ENCODE measurements at places on chromosomes 1 and 21.

GRCh38 chr1:220818421-220819173, 31.9 kb downstream of the MTARC1 start:
- ATAC-seq, result peak; percentile 90

DNA sequence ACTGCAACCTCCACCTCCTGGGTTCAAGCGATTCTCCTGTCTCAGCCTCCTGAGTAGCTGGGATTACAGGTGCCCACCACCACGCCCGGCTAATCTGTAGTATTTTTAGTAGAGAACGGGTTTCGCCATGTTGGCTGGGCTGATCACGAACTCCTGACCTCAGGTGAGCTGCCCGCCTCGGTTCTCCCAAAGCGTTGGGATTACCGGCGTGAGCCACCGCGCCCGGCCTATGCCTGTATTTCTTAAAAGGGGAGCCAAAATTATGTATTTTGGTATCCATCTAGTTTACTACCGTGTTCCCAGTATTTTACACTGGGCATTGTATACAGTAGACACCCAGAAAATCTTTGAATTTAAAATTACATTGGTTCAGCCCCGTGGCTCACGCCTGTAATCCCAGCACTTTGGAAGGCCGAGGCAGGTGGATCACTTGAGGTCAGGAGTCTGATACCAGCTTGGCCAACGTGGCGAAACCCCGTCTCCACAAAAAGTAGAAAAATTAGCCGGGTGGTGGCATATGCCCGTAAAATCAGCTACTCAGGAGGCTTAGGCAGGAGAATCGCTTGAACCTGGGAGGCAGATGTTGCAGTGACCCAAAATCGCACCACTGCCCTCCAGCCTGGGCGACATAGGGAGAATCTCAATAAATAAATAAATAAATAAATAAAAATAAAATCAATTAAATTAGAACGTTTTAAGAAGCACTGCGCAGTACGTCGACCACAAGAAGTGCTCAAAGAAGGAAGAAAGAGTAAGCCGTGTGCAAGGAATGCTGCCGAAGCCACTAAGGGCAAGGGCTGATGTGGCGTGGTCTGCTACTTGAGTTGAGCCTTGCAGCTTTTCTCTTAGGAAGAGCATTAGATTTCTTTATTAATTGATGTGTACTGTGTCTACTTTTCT, 1.5 kb upstream of the THRAP3 start:
- ATAC-seq, result no peak

DNA sequence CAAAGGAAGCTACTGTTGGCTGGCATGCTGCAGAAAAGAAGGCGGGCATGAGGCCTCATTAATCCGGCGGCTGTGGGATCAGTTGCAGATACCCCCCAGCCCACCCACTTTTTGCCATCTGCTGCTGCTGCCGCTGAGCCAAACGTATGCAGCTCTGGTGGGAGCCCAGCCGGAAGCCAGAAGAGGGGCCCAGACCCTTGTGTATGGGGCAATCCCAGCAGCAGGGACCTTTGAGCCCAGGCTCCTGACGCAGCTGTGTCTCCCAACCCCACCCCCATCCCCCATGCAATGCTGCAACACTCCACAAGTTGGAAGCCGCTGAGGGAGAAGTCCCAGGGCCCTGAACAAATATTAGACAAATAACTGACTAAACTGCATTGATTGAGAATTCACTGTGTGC, 106.0 kb downstream of the ELAVL4 start:
- ATAC-seq, result no peak

GRCh38 chr1:163388970-163389369, 67.2 kb downstream of the NUF2 start:
- ATAC-seq, result no peak

- ATAC-seq, result no peak
Observed at GRCh38 chr1:48242141-48242736, 19.7 kb downstream of the SLC5A9 start.

GRCh38 chr1:86016076-86016759, 140.4 kb downstream of the COL24A1 start:
- ATAC-seq, result no peak

DNA sequence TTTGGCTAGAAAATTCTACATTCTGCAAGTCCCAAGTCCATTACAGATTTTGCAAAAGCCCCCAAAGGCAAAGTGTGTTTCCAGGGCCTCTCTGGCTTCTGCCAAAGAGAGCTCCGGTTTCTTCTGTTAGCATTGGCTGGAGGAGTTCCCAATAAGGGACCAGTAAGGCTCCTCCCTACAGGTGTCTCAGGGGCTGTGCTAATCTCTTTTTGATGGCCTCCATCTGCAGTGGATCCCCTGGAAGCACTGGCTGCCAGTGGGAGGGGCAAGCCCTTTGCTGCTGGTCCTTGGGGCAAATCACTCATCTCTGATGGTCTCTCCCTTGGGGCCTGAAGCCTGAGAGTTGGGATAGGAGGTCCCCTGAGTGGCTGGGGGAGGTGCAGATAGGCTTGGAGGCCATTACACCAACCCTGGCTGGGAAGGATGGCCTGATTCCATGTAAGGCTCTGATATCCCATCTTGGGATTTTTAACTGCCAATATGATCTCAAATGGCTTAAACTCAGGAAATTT, 89.1 kb upstream of the USP24 start:
- ATAC-seq, result no peak

DNA sequence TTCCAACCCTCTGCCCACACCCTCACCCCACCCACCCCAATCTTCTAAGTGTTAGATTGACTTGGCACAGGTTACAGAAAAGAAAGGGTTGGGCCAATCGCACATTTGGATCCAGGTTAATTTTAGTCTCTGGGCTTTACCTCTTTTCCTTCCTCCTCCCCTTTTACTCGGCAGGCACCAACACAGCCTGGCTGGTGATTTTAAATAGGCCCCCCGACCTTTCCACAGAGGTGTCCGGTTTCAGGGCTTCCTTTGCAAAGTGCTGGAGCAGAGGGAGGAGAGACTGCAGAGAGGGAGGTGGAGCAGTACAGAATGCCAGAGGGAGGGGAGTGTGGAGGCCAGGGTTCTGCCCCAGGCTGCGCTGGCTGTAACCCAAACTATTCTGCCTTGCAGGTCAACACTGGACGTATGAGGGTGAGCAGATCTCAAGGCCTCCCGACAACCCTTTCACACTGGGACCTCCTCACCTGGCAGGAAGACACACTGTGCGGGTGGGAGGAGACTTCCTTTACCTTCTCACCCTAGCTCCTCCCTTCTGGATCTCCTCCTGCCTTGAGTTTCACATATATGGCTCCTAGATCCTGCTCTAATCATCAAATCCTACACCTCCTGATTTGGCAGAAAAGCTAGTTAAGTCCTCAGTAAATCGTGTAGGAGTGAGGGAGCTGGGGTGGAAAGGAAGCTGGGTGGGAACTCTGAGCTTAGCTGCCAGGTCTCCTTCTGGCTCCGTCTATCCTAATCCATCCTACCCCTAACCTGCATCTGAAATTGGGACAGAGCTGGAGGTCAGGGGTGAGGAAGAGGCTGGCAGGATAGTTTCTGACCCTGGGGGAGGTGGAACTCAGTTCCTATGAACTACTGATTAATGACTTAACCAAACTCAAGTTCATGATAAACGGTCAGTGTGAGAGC, 2.4 kb downstream of the CA14 start:
- ATAC-seq, result peak; percentile 19

Data from gastroesophageal sphincter (tissue), 4 donors.